Esophagus squamous epithelium (tissue), 5 donors: ENCODE measurements at places on chromosomes 5 and 9.

DNA sequence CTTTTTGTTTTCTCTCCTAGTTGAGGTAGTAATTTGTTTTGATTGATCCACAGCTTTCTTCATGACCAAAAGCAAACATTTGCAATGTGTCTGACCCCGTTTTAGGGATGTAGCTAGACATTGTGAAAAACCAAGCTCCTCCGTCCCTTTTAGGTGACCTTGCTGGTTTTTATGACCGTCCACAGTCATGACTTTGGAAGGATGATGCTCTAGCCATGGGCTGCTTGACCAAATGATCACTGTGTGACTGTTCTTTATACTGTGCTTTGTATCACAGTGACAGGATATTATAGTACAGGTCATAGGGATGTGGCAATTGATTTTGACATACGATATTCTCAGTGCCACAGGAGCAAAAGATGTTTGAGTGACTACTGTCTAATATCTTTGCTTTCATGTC lies 54.4 kb downstream of the KCNN2 start:
- no peak for DNase-seq

- no peak for DNase-seq
Observed at GRCh38 chr9:116986015-116986414, 298.9 kb downstream of the TRIM32 start.

DNA sequence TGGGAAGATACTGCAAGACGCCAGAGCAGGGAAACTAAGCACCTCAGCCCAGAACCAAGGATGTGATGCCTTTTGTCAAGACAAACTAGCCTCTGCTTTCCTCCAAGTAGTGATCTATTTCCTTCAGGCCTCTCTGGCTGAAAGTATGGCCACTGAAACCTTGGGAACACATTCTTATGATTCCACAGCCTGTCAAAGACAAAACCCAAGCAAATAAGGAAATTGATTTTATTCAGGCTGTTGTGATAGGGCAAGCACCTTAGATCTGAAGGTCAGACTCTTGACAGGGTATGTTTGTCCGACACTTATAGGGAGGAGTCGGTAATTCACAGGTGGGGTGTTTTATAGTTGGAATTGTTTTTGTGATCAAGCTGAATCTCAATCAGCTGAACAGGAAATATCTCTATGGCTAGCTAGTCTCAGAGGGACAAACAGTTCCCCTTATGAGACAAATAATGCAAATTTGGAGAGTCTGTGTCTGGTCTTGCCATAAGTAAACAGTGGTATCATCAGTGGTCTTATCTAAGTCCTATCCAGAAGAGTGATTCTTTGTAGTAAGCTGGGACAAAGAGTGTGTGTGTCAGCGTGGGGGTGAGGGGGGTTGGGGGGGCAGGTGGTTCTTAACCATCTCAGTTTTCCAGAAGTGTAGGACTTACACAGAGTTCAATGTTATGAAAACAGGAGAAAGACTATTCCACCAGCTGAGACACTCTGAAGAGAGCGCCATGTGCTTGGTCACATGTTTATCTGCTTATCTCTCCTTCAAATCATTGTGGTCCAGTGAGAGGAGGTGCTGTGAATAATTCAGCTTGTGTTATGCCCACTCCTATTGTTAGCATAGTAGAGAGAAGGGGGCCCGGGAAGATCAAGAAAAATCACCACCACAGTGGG lies 6.7 kb upstream of the ZCCHC10 start:
- DNase-seq: no peak

GRCh38 chr9:22026696-22027095 lies 17.6 kb upstream of the CDKN2B start:
- DNase-seq: no peak

- no peak for DNase-seq
Observed at GRCh38 chr5:52798938-52799337, 11.2 kb downstream of the ITGA1 start.

- no peak for DNase-seq
Observed at GRCh38 chr9:35933550-35934067, 24.3 kb downstream of the SPAAR start.

DNA sequence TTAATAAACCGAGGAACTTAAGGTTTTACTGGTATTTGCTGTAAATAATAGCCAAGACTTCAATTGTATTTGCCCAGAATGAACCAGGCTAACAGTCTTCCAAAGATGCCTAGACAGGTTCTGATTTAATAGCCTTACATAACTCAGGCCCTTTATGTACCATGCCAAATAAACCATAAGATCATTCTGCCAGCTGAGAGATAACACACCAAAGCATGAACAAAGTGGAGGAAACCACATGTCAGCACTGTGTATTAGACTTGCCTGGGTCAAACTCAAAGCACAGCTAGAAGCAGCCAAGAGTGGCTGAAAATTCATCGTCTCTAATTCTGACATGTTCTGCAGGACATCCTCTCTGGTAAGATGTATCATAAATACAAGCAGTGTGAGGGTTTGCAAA lies 319.3 kb upstream of the ZNF608 start:
- no peak for DNase-seq

DNA sequence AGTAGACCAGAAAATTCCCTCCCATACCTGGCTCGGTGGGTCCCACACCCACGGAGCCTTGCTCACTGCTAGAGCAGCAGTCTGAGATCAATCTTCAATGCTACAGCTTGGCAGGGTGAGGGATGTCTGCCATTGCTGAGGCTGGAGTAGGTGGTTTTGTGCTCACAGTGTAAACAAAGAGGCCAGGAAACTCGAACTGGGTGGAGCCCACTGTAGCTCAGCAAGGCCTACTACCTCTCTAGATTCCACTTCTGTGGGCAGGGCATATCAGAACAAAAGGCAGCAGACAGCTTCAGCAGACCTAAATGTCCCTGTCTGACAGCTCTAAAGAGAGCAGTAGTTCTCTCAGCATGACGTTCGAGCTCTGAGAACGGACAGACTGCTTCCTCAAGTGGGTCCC lies 5.6 kb upstream of the GZMA start:
- DNase-seq: no peak

DNA sequence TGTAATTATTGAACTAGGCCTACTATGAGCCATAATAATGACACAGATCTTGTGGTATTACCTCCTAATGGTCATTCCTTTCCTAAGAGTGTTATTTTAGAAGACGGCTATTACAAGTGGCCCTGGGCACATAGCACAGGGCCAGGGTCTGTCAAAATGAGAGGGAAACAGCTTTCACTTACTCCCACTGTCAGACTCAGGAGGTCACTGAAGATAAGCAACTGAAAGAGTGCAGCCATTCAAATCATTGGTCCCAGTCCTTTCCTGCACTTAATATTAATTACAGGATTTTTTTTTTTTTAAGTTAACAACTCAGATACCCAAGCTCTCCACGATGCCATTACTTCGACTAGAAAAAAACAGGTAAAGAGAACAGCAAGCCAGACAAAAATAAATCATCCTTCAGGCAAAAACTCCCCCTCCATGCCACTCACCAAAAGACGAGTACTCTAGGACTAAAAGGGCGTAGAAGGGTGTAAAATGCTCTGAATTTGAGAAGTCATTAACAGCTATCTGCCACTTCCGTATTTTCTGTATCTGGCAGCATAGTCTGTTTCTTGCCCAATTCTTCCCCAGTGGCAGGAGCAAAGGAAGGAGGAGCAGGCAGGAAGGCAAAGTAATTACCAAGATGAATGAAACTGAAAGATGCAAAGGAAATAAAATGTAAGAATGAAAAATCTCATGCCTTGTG lies 87.4 kb downstream of the ZNF608 start:
- no peak for DNase-seq

- DNase-seq: no peak
Observed at GRCh38 chr5:102809033-102809432, 53.9 kb downstream of the PAM start.
